Stimulated activated CD4-positive, alpha-beta T cell treated with anti-CD3 and anti-CD28 coated beads, Interleukin-12 subunit alpha, Interleukin-12 subunit beta, amount 100 ng/mL, for 24 hours (primary cell): ENCODE measurements at places on chromosomes 4 and X.

DNA sequence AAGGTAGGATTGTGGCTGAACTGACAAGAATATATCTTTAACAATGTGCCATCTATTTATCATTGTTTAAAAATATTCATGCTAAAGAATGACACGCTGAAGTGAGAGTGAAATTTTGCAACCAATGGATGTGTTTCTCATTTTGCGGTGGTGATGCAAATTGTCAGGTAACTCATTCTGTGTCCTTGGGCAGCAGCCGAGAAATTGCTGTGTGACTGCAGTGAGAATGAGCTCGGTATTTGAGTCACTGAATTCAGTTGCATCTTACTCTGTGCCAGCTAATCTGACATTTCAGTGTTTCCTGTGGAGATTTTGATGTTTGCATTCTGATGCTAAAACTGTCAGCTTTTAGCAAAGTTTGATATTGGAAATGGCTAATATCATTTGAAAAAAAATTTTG, 28.1 kb downstream of the MCUB start:
- peak; percentile 28 for DNase-seq

GRCh38 chr4:60938621-60939020, 261.5 kb upstream of the ADGRL3 start:
- no peak for DNase-seq

DNA sequence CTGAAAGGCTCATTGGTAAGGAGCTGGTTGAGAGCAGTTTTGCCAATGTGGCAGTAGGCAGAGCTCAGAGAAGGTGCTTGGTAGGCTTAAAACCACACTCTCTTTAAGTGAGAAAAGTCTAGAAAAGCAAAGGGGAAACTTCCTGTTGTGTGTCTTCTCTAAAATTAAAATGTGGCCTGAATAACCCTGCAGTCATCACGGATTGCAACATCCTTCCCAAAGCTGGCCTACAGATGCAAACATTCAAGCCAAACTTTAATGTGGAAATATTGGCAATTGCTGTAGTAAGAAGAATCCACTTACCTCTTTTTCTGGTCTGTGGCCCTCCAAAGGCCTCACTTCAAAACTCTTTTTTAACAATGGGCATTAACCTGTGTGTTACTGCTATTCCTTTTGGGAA, 348.5 kb downstream of the OPHN1 start:
- no peak for DNase-seq

DNA sequence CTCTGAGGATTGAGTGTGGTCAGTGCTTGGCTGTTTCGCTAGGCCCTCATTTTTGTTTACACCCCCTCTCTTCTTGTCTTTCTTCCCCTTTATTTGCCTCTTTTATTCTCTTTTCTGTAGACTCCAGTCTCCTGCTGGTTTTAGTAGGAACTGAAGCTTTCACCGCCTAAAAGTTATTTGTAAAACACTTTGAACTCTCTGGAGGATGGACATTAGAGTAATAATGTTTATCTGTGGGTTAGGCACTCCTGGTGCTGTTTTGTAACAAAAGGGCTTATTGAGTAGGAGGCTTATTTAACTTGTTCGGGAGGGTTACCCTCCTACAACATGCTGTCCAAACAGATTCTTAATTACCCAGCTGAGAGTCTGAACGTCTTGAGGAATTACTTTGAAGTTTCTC, 1.6 kb upstream of the ARHGAP10 start:
- no peak for DNase-seq

GRCh38 chrX:110282922-110283321, 35.0 kb downstream of the AMMECR1 start:
- no peak for DNase-seq

DNA sequence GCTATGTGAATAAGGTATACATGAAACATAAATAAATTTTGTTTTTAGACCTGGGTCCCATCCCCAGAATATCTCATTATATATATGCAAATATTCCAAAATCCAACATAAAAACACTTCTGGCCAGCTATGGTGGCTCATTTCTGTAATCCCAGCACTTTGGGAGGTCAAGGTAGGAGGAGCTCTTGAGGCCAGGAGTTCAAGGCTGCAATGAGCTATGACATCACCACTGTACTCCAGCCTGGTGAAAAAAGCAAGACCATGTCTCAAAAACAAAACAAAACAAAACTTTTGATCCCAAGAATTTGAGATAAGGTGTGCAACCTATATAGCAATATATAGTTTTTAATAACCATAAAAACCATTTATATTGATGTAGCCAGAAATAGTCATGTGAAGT, 5.4 kb upstream of the ADGRA3 start:
- DNase-seq = no peak

DNA sequence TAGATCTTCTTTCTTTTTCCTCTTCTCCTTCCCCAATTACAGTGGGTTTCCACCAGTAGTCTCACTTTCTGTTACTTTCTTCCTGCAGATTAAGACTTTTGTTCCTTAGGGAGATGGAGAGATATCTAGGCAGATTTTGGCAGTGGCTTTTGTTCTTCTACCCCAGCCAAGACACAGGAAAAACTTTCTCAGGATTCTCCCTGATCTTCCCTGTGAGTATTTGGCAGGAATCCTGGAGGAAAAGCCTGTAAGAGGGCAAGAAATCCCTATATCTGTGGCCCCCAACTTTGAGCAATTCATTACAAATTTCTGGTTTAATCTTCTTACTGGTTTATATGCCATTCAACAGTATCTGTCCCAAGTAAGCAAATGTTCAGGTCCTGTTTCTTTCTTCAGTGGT, 21.9 kb downstream of the SLC9A7 start:
- DNase-seq = no peak

DNA sequence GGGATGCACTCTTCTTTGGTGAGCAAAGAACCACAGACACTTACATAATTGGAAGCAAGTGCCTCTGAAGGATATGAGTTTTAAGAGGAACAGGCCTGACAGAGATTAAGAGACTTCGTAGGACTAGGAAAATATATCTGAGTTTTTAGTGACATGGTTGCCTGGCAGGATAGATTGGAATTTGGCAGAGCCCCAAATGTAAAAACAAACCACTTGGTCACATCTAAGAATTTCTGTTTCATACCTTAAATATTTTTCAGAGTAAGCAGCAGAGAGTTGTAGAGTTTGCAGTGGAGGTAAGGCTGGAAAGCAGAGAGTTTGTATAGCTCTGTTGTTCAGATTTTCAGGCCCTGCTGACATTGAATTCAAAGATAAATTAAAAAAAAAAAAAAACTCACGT, 150.1 kb upstream of the MAGEB2 start:
- DNase-seq = no peak

GRCh38 chr4:103493450-103494159, 226.2 kb downstream of the TACR3 start:
- no peak for DNase-seq

DNA sequence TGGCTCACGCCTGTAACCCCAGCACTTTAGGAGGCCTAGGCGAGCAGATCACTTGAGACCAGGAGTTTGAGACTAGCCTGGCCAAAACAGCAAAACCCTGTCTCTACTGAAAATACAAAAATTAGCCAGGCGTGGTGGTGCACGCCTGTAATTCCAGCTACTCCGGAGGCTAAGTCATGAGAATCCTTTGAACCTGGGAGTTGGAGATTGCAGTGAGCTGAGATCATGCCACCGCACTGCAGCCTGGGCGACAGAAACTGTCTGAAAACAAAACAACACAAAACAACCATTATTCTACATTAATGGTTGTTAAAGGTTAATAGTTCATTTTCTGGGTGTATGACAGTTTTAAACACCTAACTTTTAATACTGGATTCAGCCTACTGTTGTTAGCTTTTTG, 1.6 kb upstream of the SMARCA5 start:
- no peak for DNase-seq

- no peak for DNase-seq
Measured at GRCh38 chr4:78155616-78156105, 98.5 kb downstream of the FRAS1 start.

GRCh38 chr4:129342819-129343408, 247.0 kb downstream of the C4orf33 start:
- DNase-seq = no peak

GRCh38 chr4:128159967-128160366, 98.9 kb downstream of the LARP1B start:
- DNase-seq = no peak

- DNase-seq = no peak
Measured at GRCh38 chr4:40656201-40656863, 26.7 kb upstream of the RBM47 start.

GRCh38 chrX:72478351-72478750, 94.3 kb downstream of the HDAC8 start:
- no peak for DNase-seq

DNA sequence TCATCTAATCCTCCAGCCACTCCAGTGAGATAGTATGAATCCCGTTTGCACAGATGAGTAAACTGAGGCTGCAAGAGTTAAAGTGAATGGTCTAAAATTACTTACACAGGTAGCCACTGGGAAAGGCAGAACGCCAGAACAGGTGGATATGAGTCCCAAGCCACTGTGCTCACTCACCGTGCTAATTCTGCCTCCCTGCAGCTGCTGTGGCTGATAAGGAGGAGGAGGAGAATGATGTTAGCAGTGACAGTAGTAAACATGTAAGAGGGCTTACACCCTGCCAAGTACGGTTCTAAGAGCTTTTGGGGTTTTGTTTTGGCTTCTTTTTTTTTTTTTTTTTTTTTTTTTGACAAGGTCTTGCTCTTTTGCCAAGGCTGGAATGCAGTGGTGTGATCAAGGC, 90.5 kb upstream of the PRPS2 start:
- no peak for DNase-seq

DNA sequence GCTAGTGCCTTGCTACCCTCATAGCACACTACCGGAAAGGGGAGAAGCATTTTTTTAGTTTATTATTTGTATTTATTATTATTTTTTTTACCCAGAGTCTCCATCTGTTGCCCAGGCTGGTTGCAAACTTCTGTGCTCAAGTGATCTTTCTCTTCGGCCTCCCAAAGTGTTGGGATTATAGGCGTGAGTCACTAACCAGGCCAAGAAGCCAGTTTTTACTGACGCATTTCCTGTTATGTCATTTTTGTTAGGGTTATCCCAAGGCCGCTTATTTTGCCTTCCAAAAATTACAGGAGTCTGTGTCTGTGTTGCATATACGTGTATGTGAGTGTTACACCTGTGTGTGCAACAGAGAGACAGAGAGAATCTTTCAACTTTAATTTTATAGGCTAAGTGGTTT, 404.5 kb downstream of the GBA3 start:
- DNase-seq = no peak

- no peak for DNase-seq
Measured at GRCh38 chr4:25970226-25970675, 56.2 kb downstream of the SMIM20 start.

- DNase-seq = no peak
Measured at GRCh38 chr4:188620608-188621007, 481.4 kb downstream of the TRIML1 start.

DNA sequence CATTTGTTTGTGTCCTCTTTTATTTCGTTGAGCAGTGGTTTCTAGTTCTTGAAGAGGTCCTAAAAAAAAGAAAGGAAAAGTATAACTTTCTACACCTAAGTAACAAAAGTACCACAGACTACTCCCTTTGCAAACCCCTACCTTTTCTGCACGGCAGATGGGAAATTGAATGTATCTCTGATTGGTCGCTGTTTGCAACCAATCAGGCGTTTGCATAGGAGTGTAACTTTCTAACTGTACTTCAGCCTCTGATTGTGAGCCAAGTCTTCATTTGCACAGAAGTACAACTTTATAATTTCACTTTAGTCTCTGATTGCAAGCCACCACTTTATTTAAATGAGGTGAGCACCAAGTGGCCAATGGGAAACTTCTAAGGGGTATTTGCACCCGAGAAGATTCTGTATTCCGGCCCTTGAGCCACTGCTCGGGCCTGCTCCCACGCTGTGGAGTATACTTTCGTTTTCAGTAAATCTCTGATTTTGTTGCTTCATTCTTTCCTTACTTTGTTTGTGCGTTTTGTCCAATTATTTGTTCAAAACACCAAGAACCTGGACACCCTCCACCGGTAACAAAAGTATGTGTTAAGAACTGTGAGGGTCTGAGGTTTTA, 40.3 kb upstream of the FHL1 start:
- no peak for DNase-seq

DNA sequence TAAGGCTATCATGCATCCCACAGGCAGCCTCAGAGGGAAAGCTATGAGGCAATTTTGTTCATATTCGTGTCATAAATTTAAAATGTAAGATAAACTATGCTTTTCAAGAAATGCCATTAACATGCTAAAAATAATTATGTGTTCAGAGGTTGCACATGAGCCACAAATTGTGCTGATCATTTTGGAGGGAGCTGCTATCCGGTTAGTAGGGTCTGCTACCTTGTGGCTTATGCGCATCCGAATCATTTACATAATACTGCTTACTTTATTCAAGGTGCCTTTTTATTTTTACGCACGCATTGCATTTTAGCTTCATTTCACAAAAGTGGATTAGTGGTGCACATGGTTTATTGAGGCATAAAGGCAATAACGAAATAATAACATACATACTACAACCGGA, 76.4 kb upstream of the WWC2 start:
- no peak for DNase-seq

- no peak for DNase-seq
Measured at GRCh38 chr4:53196882-53197771, 168.7 kb downstream of the SCFD2 start.

- peak; percentile 81 for DNase-seq
Measured at GRCh38 chr4:88007304-88008121, at the start of gene PKD2. Gene PKD2 (plus strand): TSS chr4:88007635. CDS start chr4:88007734, 99 bp downstream.

DNA sequence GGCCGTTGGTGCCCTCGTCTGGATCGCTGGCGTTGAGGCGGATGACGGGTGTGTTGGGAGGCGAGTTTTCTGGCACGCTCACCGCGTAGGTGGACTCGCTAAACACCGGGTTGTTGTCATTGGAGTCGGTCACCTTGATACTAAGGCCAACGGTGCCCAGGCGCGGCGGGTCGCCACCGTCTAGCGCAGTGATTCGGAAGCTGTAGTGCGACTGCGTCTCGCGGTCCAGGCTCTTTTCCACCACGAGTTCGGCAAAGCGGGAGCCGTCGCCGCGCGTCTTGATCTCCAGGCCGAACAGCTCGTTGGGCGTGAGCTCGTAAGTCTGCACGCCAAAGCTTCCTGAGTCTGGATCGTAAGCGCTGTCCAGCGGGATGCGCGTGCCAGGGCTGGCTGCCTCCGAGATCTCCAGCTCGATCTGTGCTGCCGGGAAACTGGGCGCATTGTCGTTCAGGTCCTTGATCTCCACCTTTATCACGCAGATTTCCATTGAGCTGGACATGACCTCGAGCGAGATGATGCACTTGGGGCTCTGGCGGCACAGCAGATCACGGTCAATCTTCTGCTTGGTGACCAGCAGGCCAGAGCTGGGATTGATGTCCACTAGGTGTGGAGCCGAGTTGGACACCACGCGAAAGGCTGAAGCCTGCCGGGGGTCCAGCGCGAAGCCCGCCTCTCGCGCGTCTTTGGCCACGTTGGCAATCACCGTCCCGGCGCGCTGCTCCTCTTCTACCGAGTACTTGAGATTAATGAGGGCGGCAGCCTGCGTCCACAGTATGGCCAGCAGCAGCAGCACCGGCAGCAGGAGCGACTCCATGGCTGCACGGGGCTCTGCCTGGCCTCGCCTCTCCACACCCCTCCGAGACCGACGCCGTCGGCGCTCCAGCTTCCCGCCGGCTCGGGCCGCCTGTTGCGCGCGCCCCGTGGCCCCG, 2.0 kb downstream of the PCDH19 start:
- DNase-seq = no peak
